Camera-type eye (tissue), 1 donor: ENCODE measurements at places on chromosomes 2 and 18. TPM values are rescaled to one million over a fixed set of nuclear protein-coding genes. Genes with fewer than 3 reads are reported as not detected.

CERKL gene
- 39.1 TPM for total RNA-seq

IL1RN gene
- 10.3 TPM for total RNA-seq

PSD4 gene
- total RNA-seq, result 20.5 TPM

TACR1 gene
- total RNA-seq, result 1.4 TPM

MAP3K20 gene
- 63.3 TPM for total RNA-seq
